Activated naive CD4-positive, alpha-beta T cell (primary cell): ENCODE measurements at places on chromosomes 7 and 10.

GRCh38 chr10:73959484-73960243 is 38.3 kb upstream of the VCL start:
- no peak for DNase-seq

- DNase-seq, result no peak
Measured at GRCh38 chr10:122154545-122155366, 116.3 kb upstream of the BTBD16 start.

DNA sequence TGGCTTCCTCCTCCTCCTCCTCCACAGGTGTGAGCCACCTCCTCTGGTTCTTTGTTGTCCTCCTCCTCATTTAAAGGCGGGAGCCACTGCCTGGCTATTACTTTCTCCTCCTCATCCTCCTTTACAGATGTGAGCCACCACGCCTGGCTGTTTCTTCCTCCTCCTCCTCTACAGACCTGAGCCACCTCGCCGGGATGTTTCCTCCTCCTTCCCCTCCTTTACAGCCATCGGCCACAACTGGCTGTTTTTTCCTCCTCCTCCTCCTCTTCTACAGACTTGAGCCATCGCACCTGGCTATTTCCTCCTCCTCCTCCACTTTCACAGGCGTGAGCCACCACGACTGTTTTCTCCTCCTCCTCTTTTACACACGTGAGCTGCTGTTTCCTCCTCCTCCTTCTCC is 49.0 kb upstream of the ZNF479 start:
- DNase-seq, result no peak

DNA sequence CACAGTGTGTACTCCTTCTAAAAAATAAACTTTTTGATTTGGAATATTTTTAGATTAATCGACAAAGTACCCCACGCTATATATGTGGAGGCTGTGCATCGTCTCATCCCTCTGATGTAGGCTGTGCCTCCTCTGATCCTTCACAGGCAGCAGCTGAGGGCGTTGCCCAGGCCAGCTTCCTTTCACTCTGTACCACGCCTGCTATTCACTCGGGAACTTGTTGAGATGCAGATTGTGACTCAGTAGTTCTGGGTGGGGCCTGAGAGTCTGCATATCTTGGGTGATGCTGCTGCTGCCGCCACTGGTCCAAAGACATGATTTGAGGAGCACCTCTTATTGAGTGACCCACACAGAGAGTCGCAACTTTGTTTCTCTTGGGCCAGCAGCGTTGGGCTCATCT is 7.9 kb upstream of the C10orf120 start:
- no peak for DNase-seq

- no peak for DNase-seq
Measured at GRCh38 chr10:14476641-14477407, 146.1 kb upstream of the FRMD4A start.

DNA sequence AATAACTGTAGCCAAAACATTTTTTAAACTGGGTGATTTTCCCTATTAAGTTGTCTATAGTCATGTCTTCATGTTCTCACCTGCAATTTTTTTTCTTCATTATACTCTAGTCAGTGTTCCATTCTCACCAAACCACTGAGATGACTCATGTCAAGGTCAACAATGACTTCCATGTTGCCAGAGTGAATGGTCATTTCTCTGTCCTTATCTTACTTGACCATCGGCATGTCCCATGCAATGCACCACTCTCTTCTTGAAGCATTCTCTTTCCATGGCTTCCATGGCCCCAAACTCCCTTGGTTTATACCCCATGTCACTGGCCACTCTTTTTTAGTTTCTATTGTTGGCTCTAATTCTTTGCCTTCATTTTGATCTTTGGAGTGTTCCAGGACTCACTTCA is 173.9 kb downstream of the PPP1R17 start:
- no peak for DNase-seq

DNA sequence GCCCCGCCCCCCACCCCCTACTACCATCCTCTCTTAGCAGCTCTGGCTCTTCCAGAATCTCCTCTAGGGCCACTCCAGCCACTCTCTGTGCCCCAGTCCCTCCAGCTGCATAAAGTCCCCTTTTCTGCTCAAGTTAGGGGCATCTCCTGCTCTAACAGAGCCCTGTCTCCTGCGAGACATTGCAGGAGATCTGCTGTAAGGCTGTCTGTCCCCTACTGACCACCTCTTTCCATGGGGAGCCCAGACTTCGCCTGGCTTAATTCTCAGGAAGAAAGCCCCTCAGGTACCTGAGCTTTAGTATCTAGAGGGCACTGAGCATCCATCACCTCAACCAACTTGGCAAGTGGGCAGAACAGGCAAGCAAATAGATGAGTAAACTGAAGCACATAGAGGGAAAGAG is 200.7 kb upstream of the ZMIZ1 start:
- no peak for DNase-seq

GRCh38 chr7:64174941-64175340 is 32.1 kb upstream of the ZNF735 start:
- no peak for DNase-seq

GRCh38 chr10:125473143-125473793 is 209.7 kb downstream of the TEX36 start:
- no peak for DNase-seq

GRCh38 chr10:90587561-90587960 is 270.3 kb downstream of the HTR7 start:
- no peak for DNase-seq

- no peak for DNase-seq
Measured at GRCh38 chr10:60495338-60496055, 105.8 kb upstream of the ANK3 start.

DNA sequence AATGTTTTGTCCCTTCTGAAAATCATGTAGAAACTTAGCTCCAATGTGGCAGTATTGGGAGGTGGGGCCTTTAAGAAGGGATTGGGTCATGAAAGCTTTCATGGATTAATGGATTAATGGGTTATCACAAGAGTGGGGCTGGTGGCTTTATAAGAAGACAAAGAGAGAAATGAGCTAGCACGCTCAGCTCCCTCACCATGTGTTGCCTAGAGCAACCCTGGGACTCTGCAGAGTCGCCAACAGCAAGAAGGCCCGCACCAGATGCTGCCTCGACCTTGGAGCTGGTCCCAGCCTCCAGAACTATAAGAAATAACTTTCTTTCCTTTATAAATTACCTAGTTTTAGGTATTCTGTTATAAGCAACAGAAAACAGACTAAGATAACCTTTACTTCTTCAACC is 74.9 kb upstream of the HECW1 start:
- DNase-seq, result no peak

DNA sequence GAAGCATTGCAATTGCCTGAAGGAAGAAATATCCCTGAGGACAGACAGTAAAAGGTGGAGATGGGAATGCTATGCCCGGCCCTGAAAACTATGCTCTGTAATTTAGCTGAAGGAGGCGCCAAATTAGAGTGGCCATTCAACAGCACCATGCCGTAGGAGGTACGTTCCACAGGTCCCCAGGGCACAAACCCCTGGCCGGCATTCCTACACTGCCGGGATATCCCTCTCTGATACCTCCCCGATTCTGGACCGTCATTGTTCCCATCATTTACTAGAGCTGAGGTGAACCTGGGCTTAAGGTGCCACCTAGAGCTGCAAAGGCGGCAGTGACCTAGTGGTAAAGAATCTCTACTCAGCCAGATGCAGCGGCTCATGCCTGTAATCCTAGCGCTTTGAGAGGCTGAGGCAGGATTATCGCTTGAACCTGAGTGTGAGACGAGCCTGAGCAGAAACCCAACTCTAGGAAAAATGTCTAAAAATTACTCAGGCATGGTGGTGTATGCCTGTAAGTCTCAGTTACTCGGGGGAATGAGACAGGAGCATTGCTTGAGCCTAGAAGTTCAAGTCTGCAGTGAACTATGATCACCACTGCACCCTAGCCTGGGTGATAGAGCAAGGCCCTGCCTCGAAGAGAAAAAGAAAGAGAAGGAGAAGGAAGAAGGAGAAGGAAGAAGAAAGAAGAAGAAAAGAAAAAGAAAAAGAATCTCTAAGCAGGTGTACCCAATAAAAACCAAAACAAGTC is 53.0 kb upstream of the TNKS2 start:
- DNase-seq, result no peak

DNA sequence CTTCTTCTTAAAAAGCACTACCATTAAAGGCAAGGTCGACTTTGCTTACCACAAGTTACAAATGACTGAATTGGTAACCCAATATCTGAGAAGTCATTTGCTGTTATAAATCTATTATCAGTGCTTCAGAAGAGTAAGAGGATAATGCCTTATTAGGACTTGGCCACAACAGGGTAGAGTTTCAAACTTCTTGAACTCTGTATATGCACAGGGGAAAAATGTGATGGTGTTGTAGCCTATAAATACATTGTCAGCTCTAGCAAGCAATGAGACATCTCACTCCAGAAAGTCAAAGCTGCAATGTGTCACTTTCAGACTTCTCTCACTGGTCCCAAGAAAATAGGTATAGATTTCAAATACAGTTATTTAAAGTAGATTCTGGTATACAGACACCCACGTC is 9.3 kb downstream of the TFEC start:
- DNase-seq, result no peak

- no peak for DNase-seq
Measured at GRCh38 chr7:2530071-2530987, 10.8 kb downstream of the LFNG start.

DNA sequence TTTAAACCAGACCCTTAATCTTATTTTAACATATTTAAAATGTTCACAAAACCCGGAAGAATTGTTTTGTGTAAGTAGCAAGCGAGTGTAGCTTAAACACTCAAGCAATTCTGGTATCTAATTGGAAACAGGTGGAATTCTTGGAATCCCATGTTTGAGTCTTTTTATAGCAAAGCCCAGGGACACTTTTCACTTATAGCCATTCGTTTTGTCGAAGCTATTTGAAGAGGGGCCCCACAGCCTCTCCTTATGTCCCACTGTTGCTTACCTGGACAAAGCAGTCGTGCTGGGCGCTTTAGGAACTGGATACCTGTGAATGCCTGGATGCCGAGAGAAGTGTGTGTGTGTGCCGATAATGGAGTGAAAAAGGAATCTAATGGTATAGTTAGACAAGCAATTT is 3.3 kb downstream of the CUX1 start:
- DNase-seq, result no peak

- no peak for DNase-seq
Measured at GRCh38 chr7:104272767-104273384, 55.5 kb upstream of the LHFPL3 start.

- no peak for DNase-seq
Measured at GRCh38 chr7:12764458-12764891, 77.0 kb downstream of the ARL4A start.

GRCh38 chr7:151382079-151382885 is 27.6 kb downstream of the WDR86 start:
- DNase-seq, result no peak

GRCh38 chr10:70492786-70493659 is 14.5 kb downstream of the PALD1 start:
- no peak for DNase-seq

GRCh38 chr10:96671211-96671890 is 49.0 kb downstream of the PIK3AP1 start:
- DNase-seq, result no peak

- no peak for DNase-seq
Measured at GRCh38 chr7:147485660-147486210, 1104.8 kb upstream of the C7orf33 start.

DNA sequence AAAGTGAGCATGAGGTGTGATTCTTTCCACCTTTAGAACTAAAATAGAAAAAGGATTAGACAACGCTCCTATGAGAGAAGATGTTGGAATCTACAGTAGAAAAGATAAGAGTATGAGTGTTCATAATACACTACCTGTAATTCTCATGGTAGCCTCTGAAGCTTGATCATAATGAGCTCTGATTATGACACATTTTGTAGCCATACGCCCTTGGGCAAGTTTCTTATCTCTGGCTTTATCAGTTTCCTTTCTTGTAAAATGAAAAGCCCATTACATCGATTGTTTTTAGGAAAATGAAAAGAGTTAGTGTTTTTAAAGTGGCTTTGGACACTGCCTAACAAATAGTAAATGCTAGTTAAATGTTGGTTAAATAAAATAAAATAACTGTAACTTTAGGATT is 22.4 kb upstream of the PRSS58 start:
- no peak for DNase-seq

- no peak for DNase-seq
Measured at GRCh38 chr10:3668966-3669330, 116.1 kb downstream of the KLF6 start.

DNA sequence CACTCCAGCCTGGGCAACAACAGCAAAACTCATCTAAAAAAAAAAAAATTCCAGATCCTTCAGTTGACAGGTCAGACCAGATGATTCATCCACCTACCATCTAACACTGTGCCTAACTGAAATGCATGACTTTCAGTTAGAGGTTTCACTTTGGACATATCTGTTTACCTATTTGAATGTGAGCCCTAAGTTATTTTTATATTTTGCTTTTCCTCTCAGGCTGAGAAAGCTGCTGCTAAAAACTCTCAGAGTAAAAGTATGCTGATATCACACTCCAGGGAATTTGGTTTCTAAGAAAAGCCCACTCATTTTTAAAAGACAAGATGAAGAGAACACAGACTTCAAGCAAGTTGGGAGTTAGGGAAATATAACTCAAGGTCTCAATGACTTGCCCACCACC is 126.0 kb downstream of the SGMS1 start:
- DNase-seq, result no peak

- DNase-seq, result no peak
Measured at GRCh38 chr7:150858236-150859197, 6.2 kb downstream of the AOC1 start.

DNA sequence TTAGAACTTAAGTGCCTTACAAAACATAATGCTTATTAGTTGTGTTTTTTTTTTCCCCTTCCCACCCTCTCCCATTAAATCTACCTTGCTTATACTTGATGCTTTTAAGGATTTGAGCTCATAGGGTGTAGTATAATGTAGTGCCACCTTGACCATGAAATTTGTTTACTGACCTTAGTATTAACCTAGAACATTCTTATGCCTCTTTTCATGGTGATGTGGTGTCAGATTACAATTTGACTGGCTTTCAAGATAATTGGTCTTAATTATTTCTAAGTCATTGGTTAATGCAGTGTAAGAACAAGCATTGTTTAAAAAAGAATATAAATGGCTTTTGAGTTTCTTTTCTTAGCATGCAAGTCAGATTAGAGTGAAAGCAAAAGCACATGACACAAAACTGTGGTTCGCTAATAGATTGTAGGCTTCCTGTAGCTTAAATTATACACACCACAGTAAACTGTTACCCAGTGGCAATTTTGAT is 61.8 kb downstream of the ADD3 start:
- no peak for DNase-seq

DNA sequence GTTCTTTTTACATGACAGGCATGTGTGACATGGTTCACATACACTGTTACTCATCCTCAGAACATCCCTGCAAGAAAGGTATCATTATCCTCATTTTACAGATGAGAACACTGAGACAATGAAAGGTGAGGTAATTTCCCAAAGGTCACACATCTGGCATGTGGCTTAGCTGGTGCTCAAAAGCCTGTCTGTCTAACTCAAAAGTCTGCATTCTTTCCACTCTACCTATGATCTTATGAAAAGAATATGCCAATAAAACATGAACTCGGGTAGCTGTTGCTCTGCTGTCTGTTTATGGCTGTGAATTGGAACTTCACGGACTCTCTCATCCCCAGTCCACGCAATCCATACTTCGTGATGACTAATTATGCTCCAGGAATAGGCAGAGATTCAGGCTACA is 79.0 kb upstream of the ODAD2 start:
- no peak for DNase-seq
